ENCODE measurements at places on chromosomes 1 and 21.

DNA sequence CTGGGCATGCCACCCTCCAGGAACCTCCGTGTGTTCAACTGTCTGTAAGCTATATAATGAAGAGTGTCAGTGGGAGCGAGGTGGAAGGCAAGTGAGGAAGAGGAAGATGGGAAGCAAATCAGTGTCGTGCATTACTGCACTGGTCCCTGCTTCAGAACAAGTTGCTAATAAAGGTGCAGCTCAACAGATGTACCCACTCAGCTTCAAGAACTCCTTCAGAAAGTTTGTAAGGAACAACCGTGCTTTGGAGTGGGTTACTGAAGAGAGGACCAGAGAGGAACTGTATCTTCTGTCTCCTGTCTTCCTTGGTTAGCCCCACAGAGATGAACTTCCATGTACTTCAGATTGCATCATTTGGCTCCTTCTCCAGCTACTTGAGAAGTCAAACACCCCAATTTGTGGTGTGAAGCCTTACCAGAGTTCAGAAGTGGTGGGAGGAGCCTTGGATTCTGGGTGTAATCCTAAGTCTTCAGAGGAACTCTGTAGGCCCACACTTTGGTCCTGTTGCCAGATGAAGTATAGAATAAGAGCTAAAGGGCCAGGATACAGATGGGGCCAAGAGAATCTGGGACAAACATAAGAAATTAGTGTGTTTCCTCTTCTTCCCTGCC lies 290.5 kb upstream of the PROX1 start:
- H3K27me3 ChIP-seq = no peaks in the 10 kb centered on the region
- H3K27ac ChIP-seq = no peak overlapping the region
- DNase-seq = no peak
- H3K4me3 ChIP-seq = no peak overlapping the region
- no peaks in the 10 kb centered on the region for H3K36me3 ChIP-seq

- no peaks in the 10 kb centered on the region for H3K4me1 ChIP-seq
- peak overlapping the region; percentile 74 for H3K27ac ChIP-seq
- DNase-seq = peak; percentile 29
- no peak overlapping the region for H3K4me3 ChIP-seq
These were observed 116.4 kb upstream of the KCNJ15 start for GRCh38 chr21:38140207-38140903.

DNA sequence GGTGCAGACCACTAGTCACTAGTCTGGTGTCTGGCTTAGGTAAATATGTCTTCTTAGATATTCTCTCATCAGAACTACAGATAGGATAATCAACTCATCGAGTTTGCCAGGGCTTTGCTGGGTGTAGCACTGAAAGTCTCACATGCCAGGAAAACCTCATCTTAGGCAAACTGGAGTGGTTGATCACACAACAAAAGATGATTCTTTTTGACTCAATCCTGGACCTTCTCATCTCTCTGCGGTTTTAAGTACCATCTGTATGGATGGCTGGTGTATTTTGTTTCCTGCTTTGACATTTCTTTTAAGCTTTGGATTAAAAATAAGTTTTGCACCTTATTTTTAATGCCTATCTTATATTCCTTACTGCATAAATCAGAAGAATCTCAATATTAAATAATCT lies 11.3 kb downstream of the GBP2 start:
- no peak overlapping the region for H3K4me3 ChIP-seq
- no peaks in the 10 kb centered on the region for H3K27me3 ChIP-seq
- no peak overlapping the region for H3K27ac ChIP-seq

- no peaks in the 10 kb centered on the region for H3K36me3 ChIP-seq
- no peaks in the 10 kb centered on the region for H3K27me3 ChIP-seq
- H3K4me3 ChIP-seq = no peak overlapping the region
- DNase-seq = no peak
- no peak overlapping the region for H3K27ac ChIP-seq
These were observed 40.7 kb downstream of the SIPA1L2 start for GRCh38 chr1:232589111-232589811.

DNA sequence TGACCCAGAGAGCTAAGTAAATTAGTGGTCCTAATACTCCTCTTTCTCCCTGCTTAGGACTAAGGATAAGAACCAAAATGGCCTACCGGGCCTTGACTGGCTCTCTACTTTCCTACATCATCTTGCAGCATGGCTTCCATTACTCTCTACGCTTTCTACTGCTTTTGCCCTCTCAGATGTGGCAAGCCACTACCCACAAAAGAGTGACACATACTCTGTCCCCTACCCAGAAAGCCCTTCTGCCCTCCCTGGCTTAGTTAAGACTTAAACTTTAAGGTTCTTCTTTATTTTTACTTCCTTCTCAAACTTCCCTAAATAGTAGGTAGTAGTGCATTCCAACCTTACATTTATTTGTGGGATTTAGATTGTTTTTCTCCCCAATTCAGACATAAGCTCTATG lies 228.1 kb downstream of the TPR start:
- no peaks in the 10 kb centered on the region for H3K4me1 ChIP-seq
- no peak for DNase-seq
- no peak overlapping the region for H3K4me3 ChIP-seq
- no peak overlapping the region for H3K27ac ChIP-seq
- H3K27me3 ChIP-seq = no peaks in the 10 kb centered on the region
- no peaks in the 10 kb centered on the region for H3K36me3 ChIP-seq

DNA sequence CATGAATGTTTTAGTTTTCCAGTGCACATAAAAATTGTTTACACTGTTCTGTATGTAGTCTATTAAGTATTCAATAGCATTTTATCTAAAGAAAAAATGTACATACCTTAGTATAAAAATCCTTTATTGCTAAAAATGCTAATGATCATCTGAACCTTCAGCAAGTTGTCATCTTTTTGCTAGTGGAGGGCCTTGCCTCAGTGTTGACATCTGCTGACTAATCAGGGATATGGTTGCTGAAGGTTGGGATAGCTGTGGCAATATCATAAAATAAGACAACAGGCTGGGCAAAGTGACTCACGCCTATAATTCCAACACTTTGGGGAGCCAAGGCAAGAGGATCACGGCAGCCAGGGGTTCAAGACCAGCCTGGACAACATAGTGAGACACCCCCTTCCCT lies 9.0 kb downstream of the DYNLT5 start:
- H3K4me1 ChIP-seq = no peaks in the 10 kb centered on the region

- H3K36me3 ChIP-seq = no peaks in the 10 kb centered on the region
- peak overlapping the region; percentile 67 for H3K27ac ChIP-seq
- no peak for DNase-seq
- H3K27me3 ChIP-seq = no peaks in the 10 kb centered on the region
These were observed 11.7 kb upstream of the CD101 start for GRCh38 chr1:116989835-116990234.

- no peaks in the 10 kb centered on the region for H3K36me3 ChIP-seq
- H3K4me1 ChIP-seq = no peaks in the 10 kb centered on the region
- no peak for DNase-seq
- no peak overlapping the region for H3K27ac ChIP-seq
These were observed 36.1 kb downstream of the TRIM11 start for GRCh38 chr1:228370439-228370940.

DNA sequence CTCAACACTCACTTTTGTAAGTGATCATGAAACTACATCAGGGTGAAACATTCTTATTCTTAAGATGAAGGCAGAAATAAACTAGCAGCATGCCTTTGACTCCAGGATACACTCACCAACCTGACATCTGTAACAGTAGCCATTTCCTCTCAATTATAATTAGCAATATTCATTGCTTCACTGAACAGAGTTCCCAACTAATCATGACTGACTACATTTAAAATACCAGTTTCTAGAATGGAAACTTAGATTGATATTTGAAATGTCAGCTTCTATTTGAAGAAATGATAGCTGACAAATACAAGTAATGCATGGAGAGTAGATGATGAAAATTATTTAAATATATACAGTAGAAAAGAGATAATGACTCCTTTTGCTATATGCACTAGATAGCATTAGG lies 1023.8 kb downstream of the MRPL39 start:
- no peaks in the 10 kb centered on the region for H3K36me3 ChIP-seq
- no peaks in the 10 kb centered on the region for H3K27me3 ChIP-seq
- no peak for DNase-seq
- H3K27ac ChIP-seq = no peak overlapping the region

- no peak for DNase-seq
- no peak overlapping the region for H3K4me3 ChIP-seq
- no peaks in the 10 kb centered on the region for H3K27me3 ChIP-seq
These were observed 255.7 kb downstream of the COL11A1 start for GRCh38 chr1:102852613-102853012.

DNA sequence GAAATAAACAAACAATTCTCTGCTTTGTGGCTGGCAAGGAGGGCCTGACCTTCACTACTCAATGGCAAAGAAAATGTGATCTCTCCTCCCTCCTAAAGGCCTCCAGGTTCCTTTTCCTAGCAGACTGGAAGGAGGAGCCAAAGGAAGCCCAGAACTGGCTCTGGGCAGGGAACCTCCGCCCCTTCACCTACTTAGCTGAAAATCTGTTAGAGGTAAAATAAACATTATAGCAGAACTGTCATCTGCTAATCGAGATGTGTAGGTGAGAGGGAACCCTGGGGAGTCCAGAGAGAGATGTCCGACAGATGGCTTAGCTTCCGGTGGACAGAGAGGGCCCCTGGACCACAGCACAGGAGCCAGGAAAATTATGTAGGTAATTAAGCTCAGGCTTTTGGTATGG lies 75.2 kb upstream of the KCNA3 start:
- H3K27ac ChIP-seq = no peak overlapping the region
- H3K4me1 ChIP-seq = no peaks in the 10 kb centered on the region
- H3K36me3 ChIP-seq = no peaks in the 10 kb centered on the region
- no peaks in the 10 kb centered on the region for H3K27me3 ChIP-seq
- no peak for DNase-seq

DNA sequence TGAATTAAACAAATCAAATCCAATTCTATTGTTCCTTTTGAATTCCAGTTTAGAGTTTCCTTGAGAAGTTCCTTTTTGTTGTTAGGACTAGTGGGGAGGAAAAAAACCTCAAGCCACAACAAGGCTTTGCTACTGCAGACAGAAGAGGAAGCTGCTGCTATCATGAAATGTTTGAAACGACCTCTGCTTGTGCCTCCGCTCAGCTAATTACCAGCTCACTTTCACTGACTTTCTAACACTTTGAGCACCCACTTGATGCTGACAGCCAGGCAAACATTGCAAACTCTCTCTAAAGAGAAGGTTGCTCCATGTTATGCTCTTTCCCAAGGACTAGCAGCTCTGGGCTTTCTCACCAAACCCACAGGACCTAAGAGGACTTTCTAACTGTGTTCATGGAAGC lies 203.9 kb upstream of the PROX1 start:
- H3K4me3 ChIP-seq = no peak overlapping the region
- H3K27ac ChIP-seq = no peak overlapping the region
- H3K27me3 ChIP-seq = no peaks in the 10 kb centered on the region
- no peak for DNase-seq

DNA sequence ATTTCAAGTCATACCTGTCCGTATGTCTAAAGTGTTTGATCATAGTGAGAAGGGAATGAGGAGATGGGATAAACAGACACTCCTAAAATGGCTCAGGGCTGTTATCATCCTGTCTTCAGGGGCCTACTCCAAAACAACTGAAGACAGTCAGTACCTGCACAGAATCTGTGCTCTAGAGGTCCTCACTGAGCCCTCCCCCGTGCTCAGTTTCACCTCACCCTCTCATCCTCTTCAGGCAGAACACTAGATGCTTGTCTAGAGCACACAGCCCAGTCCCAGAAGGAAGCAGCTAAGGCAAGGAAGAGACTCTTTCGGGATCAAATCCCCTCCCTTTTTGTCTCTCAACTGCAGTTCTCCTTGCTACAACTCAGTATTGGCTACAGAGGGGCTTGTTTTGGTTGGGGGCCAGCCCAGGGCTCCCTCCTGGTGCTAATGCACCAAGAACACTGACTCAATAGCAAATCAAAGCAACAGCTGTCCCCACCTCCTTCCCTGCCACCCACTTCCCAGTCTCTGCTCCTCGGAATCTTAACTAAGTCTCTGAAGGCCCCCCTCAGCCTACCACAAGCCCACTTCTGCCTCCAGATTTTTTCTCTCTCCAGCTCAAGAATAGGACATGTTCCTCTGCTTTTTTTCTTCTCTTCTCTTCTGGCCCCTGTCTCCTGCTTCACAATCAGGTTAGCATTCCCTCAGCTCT lies 10.1 kb downstream of the CADM3 start:
- no peaks in the 10 kb centered on the region for H3K27me3 ChIP-seq
- no peak overlapping the region for H3K4me3 ChIP-seq
- H3K4me1 ChIP-seq = no peaks in the 10 kb centered on the region
- no peak for DNase-seq
- no peak overlapping the region for H3K27ac ChIP-seq
- no peaks in the 10 kb centered on the region for H3K36me3 ChIP-seq

DNA sequence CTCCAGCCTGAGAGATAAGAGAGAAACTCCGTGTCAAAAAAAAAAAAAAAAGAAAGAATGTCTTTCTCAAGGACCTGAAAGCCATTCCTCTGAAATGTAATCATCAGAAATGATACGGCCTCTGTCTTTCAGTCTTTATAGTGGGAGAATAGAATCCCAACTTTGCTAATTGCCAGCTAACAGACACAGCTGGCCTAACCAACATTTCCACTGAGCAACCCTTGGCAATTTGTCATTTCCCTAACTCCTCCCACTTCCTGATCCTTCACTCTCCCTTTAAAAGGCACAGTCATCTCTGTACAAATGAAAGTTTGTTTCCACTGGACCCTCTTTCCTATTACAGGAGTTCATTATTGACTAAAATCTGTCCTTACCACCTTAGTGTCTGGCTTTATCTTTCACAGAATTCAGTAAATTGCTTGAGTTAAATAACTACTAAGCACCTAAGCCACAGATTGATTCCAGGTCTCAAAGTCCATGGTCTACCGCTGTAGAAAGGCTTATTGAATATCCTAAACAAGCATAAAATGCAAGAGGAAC lies 4.3 kb upstream of the CBR1 start:
- H3K4me1 ChIP-seq = no peaks in the 10 kb centered on the region
- H3K27me3 ChIP-seq = no peaks in the 10 kb centered on the region
- H3K4me3 ChIP-seq = no peak overlapping the region
- DNase-seq = no peak
- H3K36me3 ChIP-seq = no peaks in the 10 kb centered on the region

GRCh38 chr1:192061556-192061955 lies 96.7 kb upstream of the RGS18 start:
- no peaks in the 10 kb centered on the region for H3K4me1 ChIP-seq
- H3K27me3 ChIP-seq = no peaks in the 10 kb centered on the region
- H3K27ac ChIP-seq = no peak overlapping the region
- H3K4me3 ChIP-seq = no peak overlapping the region

DNA sequence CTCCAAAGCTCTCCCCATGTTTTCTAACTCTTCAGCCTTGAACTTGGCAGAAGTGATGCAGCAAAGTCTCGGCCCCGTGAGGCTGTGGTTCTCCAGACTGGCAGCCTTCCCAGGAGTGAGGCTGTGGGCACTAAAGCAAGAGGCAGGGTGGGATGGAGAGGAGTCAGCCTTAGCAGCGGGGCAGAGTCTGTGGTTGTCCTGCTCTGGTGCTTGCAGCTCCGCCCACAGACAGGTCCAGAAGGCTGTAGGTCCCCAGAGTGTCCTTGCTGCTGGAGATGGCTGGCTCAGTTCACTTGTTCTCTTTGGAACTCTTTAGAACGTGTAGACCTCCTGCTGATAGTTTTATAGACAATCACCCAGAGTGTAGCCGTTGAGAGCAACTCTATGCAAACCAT lies 142.6 kb downstream of the AJAP1 start:
- peaks cover 9% of the 10 kb centered on the region for H3K27me3 ChIP-seq
- no peak overlapping the region for H3K4me3 ChIP-seq
- H3K4me1 ChIP-seq = no peaks in the 10 kb centered on the region
- no peak overlapping the region for H3K27ac ChIP-seq

Measured in breast epithelium (tissue), 4 donors.